ENCODE measurements at places on chromosomes 5 and 9.

- peak; percentile 64 for DNase-seq
Observed at GRCh38 chr9:86238861-86239770, 20.3 kb downstream of the C9orf153 start.

GRCh38 chr9:32603914-32604852 is 31.2 kb upstream of the NDUFB6 start:
- DNase-seq: peak; percentile 83

- peak; percentile 82 for DNase-seq
Observed at GRCh38 chr9:127955294-127956015, 17.8 kb upstream of the DPM2 start.

DNA sequence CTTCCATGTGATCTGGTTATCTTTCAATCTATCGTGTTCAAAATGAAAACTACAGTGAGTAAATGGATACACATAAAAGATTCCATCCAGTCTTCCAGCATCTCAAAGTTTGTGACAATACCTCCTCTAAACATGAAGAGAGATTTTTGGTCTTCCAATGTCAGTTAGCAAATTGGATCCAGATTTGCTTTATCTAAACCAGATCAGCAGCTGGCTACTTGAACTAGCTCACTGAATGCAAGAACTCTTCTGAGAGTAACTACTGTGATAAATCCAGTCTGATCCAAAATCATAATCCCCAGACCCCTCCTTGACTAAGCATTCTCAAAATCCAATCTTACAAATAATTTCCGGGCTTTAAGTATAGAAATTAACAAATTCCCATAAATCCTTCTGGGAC is 2177.9 kb upstream of the C9orf72 start:
- DNase-seq: no peak

DNA sequence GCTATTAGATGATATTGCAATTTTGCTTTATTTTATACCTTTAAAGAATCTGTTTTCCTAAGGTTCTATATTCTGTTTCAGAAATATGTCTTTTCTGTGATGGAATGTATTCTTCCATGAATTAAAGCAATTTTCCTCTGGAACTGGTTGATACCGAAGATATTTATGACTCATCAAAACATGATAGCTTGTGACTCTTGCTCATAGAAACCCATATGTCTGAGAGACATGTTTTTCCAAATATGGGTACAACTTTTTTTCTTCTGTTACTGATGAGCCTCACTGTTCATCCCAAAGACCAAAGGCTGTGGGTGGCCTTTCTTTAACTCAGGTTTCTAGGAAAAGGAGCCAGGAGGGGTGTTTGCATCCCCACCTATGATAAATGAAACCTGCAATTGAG is 126.1 kb upstream of the PAPPA start:
- DNase-seq: peak; percentile 30

DNA sequence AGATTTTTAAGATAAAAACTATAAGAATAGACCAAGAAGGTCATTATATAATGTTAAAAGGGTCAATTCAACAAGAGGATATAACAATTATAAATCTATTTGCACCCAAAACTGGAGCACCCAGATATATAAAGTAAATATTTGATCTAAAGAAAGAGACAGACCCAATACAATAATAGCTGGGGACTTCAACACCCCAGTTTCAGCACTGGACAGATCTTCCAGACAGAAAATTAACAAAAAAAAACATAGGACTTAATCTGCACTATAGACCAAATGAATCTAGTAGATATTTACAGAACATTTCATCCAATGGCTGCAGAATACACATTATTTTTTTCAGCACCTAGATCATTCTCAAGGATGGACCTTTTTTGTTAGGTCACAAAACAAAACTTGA is 331.9 kb downstream of the SPOCK1 start:
- DNase-seq: no peak

DNA sequence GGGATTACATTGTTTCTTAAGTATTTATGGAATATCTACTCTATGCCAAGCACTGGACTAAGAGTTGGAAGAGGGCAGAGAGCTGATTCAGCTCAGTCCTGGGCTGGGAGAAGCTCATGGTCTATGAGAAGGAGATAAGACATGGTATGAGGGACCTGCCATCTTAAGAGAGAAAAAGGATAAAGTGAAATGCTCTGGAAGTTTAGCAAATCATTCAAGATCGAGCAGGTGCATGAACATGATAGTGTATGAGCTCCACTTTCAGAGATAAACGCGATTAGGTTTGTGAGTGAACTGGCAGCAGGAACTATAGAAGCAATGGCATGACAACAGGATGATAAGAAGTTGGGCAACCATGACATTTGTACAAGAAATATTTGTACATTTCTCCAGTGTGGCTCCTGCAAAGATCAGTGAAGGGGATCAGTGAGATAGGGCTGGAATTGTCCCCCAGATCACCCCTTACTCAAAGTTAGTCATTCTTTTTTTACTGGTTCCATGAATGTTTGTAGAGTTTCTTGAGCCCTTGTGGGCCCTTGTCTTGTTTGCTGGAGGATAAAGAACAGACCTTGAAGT is 26.6 kb upstream of the CCDC180 start:
- DNase-seq: no peak

- DNase-seq: no peak
Observed at GRCh38 chr5:137306903-137307302, 192.2 kb downstream of the SPOCK1 start.

GRCh38 chr5:44099643-44100042 is 289.6 kb downstream of the FGF10 start:
- no peak for DNase-seq

DNA sequence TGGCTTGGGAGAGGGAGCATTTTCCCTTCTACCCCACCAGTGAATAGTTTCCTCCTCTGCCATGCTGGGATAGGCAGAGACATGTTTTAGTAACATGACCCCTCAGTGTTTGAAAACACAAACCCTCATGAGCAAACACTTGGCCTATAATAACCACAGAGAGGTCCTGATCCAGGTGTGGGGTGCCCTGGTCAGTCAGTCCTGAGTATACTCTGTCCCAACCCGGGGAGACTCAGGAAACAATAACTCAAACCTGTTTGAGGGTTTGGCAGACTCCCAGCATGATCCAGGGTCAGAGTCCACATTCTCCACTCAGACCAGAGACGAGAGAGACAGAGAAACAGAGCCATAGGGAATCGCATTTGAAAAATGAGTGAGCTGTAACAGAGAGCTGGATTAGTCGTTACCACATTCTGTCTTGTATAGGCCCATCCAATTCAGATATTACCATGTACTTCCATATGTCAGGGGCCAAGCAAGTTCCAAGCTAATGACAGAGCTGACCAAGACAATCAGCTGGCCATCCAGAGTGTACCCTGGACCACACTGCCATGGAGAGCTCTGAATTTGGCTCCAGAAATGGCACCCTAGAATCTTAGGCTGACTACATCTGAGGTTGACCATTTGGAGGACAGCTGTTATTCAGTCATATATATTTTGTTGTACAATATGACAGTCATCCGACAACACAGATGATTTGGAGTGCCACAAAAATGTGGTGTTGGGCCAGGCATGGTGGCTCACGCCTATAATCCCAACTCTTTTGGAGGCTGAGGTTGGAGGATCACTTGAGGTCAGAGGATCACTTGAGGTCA is 4.2 kb upstream of the CA9 start:
- peak; percentile 73 for DNase-seq

DNA sequence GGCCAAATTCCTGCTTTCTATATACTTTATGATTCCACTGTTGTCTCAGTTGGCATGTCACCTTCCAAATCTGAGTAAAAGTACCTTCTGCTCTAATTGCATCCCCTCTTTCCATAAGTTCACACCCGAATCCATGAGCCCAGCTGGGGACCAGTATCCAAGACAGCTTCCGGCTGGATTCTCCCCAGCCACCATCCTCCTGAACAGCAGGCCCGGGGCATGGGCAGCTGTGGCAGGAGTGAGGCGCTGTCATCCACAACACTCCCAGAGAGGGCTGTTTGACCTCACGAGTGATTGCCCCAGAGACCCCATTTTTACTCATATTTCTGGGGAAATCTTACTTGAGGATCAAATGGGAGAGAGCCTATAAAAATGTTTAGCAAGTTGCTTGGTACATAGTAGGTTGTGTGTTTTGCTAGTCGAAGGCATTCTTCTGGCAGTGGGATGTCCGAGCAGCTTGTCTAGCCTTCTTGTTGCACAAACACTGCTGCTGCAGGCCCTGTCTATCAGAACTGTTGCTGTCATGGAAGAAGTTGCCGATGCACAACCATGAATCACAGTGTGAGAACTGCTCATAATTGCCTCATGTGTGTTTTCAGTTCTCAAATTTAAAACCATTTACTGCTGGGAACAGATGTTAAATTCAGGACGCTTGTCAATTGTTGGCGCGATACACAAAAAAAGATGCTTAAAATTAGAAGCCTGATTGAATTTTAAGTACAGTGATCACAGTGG is 93.8 kb downstream of the HSPA4 start:
- DNase-seq: no peak

GRCh38 chr9:91972711-91973110 is 22.7 kb upstream of the ROR2 start:
- DNase-seq: no peak

DNA sequence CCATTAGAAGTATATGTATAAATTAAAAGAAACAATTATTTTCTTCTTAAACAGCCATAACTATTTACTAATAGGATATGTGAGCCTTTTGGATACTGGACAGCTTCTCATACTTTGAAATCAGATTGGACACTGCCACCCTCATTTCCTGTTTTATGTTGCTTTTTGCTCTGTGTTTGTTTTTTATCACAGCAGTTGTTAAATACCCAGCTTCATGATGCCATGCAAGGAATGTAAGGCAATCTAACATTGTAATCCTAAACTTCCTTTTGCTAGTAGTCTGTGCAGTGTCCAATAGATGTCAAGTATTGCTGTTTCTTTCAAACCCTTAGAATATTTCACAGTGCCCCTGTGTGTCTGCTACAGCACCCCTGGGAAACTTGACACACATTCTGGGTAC is 56.2 kb downstream of the CNTLN start:
- no peak for DNase-seq

- DNase-seq: no peak
Observed at GRCh38 chr9:25704800-25705199, 26.6 kb upstream of the TUSC1 start.

GRCh38 chr5:13878357-13878756 is 66.1 kb downstream of the DNAH5 start:
- no peak for DNase-seq

DNA sequence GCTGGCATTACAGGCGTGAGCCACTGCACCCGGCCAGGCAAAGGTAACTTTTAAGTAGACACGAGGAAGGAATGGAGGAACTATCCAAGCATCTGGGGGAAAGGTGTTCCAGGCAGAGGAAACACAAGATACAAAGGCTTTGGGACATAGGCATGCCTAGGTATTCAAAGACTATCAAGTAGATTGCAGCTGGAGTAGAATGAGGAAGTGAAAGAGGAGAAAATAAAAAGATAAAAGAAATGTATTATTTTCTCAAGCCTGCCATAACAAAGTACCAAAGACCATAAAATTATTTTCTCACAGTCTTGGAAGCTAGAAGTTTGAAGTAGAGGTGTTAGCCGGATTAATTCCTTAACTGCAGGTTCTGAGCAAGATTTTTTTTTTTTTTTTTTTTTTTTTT is 39.9 kb upstream of the GRIN3A start:
- DNase-seq: no peak

GRCh38 chr9:33297432-33297831 is 7.1 kb downstream of the NFX1 start:
- no peak for DNase-seq

GRCh38 chr5:108531367-108532128 is 149.7 kb upstream of the FBXL17 start:
- DNase-seq: no peak

- no peak for DNase-seq
Observed at GRCh38 chr5:1185629-1186350, 15.6 kb upstream of the SLC6A19 start.

DNA sequence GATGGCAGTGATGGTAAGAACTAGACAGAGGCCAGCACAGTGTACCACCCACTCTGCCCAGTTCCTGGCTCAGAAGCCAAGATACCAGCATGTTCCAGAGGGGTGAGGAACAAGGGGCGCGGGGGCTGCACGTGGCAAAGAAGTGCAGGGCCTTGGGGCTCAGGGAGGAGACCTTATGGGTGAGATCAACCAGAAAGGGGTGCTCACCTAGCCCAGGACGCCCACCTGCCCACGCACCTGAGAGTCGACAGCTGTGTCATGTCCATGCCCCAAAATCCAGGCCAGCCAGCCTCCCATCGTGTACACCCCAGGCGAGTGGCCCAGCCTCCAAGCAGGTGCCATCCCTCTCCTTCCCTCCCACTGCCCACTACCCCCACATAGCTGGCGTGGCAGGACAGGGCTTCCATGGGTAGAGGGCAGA is 34.9 kb downstream of the BICD2 start:
- DNase-seq: no peak

GRCh38 chr9:114072184-114073140 is 5.6 kb downstream of the AMBP start:
- no peak for DNase-seq

DNA sequence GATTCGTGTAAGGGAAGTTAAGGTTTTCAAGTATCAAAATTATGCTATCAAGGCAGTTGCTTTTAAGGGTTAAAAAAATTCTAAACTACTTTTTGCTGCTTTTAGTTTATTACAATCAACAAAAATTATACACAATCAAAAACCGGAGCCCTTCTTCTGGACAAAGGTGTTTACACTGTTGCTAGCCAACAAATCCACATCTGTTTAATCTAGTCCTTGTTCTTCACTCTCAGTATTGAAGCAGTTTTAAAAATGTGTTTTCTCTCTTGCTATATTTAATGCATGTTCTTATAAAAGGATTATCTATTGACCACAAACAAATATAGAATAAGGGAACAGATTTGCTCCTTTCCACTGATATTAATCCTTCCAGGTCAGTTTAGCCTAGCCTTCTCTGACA is 2.5 kb downstream of the FEM1C start:
- DNase-seq: peak; percentile 37

DNA sequence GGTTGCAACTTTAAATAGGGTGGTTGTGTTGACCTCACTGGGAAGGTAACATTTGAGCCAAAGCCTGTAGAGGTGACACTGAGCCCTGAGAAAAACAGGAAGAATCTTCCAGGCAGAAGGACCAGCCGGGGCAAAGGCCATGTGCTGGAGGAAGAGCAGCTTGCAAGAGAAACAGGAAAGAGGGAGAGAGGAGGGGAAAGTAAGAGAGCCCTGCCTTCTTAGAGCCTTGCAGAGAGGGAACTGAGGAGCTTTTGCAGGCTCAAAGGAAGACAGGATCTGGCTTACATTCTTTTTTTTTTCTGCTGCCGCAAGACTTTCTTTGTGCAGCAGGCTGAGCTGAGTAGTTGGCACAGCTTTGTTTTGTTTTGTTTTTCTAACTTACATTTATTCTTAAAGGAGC is 17.4 kb downstream of the C9orf153 start:
- DNase-seq: no peak

GRCh38 chr9:86287013-86287412 is 4.7 kb upstream of the ISCA1 start:
- DNase-seq: peak; percentile 42

DNA sequence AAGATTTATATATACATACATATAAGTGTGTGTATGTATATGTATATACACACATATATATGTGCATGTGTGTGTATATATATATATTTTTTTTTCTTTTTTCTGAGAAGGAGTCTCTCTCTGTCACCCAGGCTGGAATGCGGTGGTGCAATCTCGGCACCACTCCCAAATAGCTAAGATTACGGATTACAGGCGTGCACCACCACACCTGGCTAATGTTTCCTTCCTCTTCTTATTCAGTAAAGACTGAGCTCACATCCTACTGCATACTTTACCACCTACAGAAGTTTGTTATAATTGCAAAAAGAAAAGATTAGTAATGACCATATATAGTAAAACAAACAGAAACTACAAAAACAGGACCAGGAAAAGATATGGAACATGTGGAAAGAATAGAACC is 23.1 kb upstream of the ZNF354B start:
- no peak for DNase-seq

GRCh38 chr5:132007399-132008162 is 3.9 kb downstream of the ACSL6 start:
- DNase-seq: peak; percentile 77
